Activated T-helper 1 cell treated with anti-CD3 and anti-CD28 coated beads, Interleukin-2, amount 50 U/mL, for 16 hours (primary cell): ENCODE measurements at places on chromosomes 16 and 17.

DNA sequence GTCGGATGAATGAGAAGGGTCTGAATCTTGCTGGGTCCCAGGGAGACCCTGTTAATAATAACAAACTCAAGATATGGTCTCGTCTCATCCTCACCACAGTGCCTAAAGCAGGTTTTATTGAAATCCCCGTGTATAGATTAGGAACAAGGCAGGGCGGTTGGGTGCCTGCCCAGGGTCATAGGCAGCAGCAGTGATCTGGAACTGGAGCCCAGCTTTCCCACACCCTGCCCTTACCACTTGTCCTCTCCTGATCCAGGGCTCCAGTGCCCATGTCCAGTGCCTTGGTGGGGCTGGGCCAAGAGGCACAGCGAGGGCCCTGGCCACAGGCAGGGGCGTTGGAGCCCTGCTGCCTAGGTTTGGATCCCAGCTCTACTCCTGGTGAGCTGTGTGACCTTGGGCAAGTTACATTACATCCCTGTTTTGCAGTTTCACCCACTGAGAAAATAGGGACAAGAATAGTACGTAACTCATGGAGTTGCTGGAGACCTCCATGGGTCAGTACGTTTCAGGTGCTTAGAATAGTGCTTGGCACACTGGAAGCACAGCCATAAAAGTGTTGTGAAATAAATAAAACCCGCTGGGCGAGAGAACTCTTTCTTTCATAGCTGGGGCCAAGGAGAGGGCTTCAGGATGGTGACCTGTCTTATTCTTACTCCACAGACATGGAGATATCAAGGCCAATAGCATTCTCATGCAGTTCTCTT is 13.9 kb downstream of the SOCS3 start:
- DNase-seq: no peak

DNA sequence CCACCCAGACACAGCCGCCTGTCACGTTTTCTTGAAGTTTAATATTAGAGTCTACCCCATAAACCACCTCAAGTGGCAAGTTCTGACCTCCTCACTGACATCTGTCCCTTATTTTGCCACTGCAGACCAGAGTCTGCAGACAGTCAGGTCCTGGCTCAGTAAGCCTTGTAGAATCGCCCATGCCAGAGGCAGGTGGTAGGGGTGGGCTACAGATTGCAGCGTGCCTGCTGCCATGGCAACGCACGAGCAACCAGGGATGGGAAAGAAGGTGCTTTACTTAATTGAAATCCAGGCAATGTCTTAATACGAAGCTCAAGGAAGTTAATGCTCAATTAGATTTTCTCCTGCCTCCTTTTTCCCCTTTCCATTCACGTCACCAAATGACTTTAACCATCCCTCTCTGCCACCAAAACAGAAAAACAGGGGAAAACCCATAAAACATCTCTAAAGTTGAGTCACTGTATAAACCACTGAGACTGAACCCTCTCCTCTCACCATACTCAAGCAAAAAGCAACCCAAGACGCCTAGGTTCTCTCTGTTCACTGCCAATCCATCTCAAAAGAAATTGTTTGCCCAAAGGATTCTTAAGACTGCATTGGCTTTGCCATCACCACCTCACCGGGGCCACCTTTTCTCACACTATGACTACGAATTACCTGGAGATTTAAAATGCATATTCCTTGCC is 228.8 kb downstream of the SLC39A11 start:
- DNase-seq: no peak

DNA sequence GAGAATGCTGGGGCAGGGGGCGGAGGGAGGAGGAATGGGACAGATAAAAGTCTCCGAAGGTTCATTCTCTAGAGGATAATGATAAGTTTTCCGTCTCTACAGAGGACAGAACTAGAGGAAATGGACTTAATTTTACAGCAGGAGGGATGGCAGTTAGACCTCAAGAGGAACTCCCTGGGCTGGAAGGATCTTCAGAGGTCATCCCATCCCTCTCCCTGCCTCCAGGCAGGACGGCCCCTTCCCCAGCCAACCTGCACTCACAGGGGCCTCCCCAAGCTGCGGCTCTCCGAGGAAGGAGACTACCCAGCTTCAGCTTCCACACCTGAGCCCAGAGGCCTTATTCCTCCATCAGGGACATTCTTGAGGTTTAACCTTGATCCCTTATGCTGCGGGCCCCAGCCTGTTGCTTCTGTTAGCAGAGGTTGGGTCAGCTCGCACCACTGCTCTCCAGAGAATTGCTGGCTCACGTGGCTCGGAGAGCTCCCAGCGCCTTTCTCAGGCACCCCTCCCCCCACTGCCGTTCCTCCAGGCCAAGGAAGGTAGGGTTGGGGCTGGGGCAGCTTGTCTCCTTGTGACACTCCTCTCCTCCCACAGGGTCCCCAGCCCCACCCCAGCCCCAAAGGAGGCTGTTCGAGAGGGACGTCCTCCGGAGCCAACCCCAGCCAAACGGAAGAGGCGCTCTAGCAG is 8.5 kb downstream of the ELOB start:
- DNase-seq: no peak

GRCh38 chr16:727291-727977 is 528 bp downstream of the HAGHL start:
- no peak for DNase-seq

DNA sequence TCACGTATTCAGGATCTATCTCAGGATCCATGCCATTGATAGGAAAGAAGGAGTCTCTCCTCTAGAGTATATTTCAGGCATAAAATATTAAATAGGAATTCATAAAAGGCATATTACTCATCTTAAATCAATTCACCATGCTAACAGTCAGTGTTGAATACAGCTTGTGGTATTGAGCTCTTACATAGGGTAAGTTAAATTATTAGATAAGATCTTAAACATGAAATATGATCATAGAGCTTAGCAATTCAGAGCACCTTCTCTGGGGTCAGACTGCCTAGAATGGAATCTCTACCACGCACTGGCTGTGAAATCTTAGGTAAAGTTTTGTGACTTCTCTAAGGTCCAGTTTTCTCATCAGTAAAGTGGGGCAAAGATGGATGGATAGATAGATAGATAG is 20.7 kb downstream of the MARCHF10 start:
- DNase-seq: no peak

- DNase-seq: no peak
Observed at GRCh38 chr17:10879190-10879836, 41.4 kb upstream of the PIRT start.

DNA sequence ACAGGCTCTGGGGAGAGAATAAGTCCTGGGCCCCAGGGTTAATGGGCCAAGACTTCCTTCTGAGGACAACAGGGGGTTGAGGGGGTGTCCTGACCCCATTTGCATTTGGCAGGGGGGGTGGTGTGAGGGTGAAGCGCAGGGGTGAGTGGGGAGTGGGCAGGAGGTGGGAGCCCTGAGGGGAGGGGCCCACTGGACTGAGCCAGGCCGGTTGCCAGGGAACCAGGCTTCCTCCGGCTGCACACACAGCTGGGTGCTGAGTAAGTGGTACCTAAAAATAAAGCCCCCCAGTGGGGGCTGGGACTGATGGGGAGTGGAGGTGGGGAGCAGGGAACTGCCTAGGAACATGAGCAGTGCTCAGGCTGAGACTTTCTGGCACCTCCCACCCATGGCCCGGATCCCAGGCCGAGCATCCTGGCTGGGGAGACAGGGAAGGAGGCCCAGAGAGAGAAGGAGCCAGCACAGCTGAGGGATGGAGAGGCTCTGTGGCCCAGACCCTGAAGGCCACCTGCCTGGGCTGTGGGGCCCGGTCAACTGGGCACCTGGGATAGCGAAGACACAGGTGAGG is 7.5 kb upstream of the RASD1 start:
- no peak for DNase-seq
